Muscle of arm (tissue), 14 donors: ENCODE measurements at places on chromosomes 16 and 17. TPM values are rescaled to one million over a fixed set of nuclear protein-coding genes. Genes with fewer than 3 reads are reported as not detected.

The MYH2 gene
- 153 TPM for polyA plus RNA-seq

The ZNF469 gene
- 5.6 TPM for polyA plus RNA-seq

The SGCA gene
- polyA plus RNA-seq: 220 TPM

The TOP2A gene
- 90.0 TPM for polyA plus RNA-seq

The C17orf67 gene
- polyA plus RNA-seq: not detected

The ASPA gene
- polyA plus RNA-seq: not detected
